ENCODE measurements at places on chromosomes 1 and 21.
A peak's percentile ranks its signal among the peaks of the same experiment; 100 is the strongest.

DNA sequence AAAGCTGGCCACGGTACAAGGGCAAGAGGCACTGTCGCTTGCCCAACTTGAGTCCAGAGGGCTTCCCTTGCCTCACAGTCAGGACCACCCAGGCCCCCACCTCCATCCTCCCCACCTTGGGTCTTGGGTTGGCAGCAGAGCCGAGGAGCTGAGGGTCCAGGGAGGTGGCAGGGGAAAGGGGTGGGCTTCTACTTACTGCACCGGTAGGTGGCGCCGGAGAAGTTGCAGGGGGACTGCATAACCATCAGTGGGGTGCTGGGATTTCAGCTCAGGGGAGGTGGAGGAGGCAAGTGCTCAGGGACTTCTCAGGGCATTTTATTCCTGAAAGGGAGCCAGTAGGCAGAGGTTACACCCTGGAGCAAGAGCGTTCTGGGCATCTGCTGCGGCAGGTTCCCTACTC, 44.0 kb downstream of the TRIM62 start:
- DNase-seq, result peak; percentile 31

DNA sequence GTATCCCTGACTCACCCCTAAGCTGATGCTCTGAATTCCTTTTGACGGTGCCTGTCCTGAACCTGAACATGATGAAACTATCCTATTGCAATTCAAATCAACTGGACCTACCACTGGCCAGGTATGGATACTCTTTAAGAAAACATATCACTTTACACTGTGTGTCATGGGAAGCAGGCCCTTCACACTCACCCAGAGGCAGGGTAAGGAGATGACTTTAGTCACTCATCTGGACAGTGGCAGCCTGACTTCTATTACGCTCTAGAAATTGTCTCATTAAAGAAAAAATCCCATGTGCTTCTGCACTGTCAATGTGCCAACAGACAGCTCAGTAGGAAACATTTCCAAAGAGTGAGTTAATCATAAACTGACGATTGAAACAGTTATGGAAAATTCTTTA, 94.3 kb downstream of the VAV3 start:
- DNase-seq, result no peak

- DNase-seq, result peak; percentile 42
Measured at GRCh38 chr1:27887215-27888021, 15.1 kb downstream of the THEMIS2 start.

GRCh38 chr1:158972841-158973240, 36.9 kb upstream of the IFI16 start:
- no peak for DNase-seq

DNA sequence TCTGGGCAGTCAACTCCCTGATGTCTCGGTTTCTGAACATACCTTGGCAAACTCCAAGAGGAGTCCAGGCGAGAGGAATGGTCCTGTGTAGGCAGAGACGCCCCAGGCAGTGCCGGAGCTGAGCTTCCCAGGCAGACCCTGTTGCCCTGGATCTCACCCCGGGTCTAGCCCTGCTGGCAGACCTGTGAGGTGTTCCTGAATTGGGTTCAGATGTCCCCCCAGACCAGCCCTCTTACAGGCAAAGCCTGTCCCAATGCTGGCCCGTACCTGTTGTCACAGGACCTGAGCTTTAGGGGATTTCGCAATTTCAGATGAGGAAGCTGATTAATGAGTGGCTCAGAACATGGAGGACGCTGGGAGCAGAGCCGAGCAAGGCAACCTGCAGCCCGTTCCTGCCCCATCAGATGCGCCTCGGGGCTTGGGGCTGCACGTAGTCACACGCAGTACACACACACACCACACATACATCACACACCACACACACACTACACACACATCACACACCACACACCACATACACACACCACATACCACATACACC, 38.5 kb upstream of the PDE9A start:
- DNase-seq, result peak; percentile 22

DNA sequence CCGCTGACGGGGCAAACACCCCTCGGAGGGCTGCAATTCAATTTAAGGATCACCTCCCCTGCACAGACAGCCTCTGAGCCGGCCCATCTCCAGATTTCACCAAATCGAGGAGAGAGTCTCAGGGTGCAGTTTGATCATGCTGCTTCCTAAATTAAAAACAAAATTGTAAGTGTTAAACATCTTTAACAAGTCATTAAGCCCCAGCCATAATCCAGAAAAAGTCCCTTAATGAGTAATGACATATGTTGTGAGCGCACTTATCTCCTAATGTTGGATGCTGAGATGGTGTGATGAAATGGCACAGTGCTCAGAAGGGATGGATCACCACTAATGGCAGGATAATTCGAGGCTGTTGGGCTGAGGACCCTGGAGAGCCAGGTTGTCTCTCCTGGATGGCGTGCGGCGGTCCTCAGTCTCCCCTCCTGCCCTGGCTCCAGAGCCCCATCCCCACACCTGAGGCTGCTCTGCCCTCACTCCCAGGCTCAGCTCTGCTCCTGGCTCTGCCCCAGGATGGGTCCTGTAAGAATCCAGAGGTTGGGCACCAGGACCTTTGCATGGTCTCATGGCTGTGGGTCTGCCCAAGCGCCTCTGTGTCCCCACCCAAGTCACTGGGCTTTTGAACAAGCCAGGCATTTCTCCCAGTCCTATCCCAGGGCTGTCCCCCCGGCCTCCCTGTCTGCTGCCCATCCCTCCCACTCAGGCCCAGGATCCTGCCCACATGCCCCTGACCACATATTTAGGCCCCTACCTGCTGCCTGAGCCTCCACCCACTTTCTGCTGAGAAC, 224.4 kb upstream of the POU3F1 start:
- DNase-seq, result no peak

- DNase-seq, result no peak
Measured at GRCh38 chr1:95850165-95850649, 616.2 kb downstream of the RWDD3 start.

DNA sequence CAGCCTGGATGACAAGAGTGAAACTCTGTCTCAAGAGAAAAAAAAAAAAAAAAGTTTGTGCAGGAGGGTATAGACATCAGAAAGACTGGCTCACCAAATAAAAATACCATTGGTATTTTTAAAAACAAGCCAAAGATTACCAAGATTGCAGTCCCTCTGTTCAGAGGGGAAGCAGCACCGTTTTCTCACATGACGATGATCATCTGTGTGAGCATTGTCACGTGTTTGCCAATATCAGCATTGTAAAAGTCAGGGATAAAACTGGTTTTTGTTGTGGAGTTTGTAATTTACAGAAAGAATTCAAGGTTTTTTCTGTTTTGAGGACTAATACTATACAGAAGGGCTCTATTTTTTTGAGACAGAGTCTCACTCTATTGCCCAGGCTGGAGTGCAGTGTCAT, 26.5 kb downstream of the ZNF362 start:
- no peak for DNase-seq

Data from RPMI7951 (cell line).